Activated naive CD8-positive, alpha-beta T cell treated with anti-CD3 and anti-CD28 coated beads, Interleukin-2, amount 10 ng/mL, durations not matched to agents 7 days and 5 days (primary cell): ENCODE measurements at places on chromosomes 16 and 17. TPM values are rescaled to one million over a fixed set of nuclear protein-coding genes. Genes with fewer than 3 reads are reported as not detected.

CUEDC1 gene
- total RNA-seq: 1.2 TPM

CIITA gene
- total RNA-seq: 13.1 TPM

MYOCD gene
- total RNA-seq: not detected

ACSM5 gene
- not detected for total RNA-seq

GRCh38 chr17:56912105-56912999, 1.5 kb downstream of the TRIM25 start:
- H3K27me3 ChIP-seq: no peaks in the 10 kb centered on the region
- H3K27ac ChIP-seq: peak overlapping the region; percentile 96
- H3K36me3 ChIP-seq: peaks cover 42% of the 10 kb centered on the region
- no peak for DNase-seq
- peak overlapping the region; percentile 88 for H3K4me3 ChIP-seq
- peaks cover 47% of the 10 kb centered on the region for H3K4me1 ChIP-seq

GRCh38 chr17:66930933-66931332, 33.6 kb upstream of the CACNG4 start:
- no peaks in the 10 kb centered on the region for H3K4me1 ChIP-seq
- no peaks in the 10 kb centered on the region for H3K36me3 ChIP-seq
- no peak for DNase-seq
- peaks cover 35% of the 10 kb centered on the region for H3K27me3 ChIP-seq
- H3K4me3 ChIP-seq: no peak overlapping the region
- H3K27ac ChIP-seq: no peak overlapping the region

DNA sequence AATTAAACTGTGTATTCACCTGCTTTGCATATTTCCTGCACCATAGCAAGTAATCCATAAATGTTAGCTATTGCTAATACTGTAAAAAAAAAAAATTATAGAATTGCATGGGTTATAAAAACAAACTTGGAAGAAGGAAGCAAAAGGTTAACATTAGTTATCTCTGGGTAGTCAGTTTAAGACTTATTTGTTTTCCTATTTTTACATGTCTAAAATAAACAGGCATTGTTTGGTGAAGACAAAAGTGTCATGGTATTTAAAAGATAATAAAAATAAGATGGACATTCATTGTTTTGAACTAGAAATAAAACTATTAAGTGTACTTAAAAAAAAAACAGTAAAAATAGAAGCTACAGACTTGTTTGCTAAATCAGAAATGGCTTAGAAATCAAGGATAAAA, 313.8 kb downstream of the SOX9 start:
- no peaks in the 10 kb centered on the region for H3K4me1 ChIP-seq
- H3K27me3 ChIP-seq: no peaks in the 10 kb centered on the region
- H3K36me3 ChIP-seq: no peaks in the 10 kb centered on the region
- DNase-seq: no peak
- H3K27ac ChIP-seq: no peak overlapping the region

GRCh38 chr16:724188-725040, 1.8 kb downstream of the CCDC78 start:
- H3K4me1 ChIP-seq: peaks cover 3% of the 10 kb centered on the region
- no peak overlapping the region for H3K27ac ChIP-seq
- H3K36me3 ChIP-seq: no peaks in the 10 kb centered on the region
- DNase-seq: no peak

- H3K27me3 ChIP-seq: peaks cover 34% of the 10 kb centered on the region
- H3K4me3 ChIP-seq: no peak overlapping the region
- no peak for DNase-seq
Observed at GRCh38 chr17:9016941-9017552, 4.3 kb upstream of the NTN1 start.

DNA sequence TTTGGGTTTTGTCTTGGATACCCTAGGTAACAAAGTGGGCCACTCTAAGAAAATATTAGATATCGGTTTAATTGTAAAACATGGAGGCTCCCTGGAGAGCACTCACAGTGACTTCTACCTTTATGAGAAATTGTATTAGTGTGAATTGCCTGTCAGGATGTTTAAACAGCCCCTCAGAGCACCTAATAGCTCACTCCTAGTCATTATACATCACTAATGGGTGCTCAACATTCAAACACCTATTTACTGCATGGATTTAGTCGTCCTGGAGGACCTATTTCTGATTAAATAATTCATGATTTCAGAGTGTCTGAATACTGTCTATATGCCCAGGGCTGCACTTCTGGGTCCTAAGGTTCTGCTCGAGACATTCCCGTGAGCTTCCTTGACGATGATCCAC, 430.2 kb upstream of the EEF2KMT start:
- no peaks in the 10 kb centered on the region for H3K4me1 ChIP-seq
- DNase-seq: no peak
- H3K27ac ChIP-seq: no peak overlapping the region
- H3K4me3 ChIP-seq: no peak overlapping the region
- H3K36me3 ChIP-seq: no peaks in the 10 kb centered on the region

- peaks cover 9% of the 10 kb centered on the region for H3K36me3 ChIP-seq
- peaks cover 11% of the 10 kb centered on the region for H3K4me1 ChIP-seq
- H3K4me3 ChIP-seq: peak overlapping the region; percentile 94
Observed at GRCh38 chr16:20740007-20740883, 1.4 kb downstream of the THUMPD1 start.

- no peak overlapping the region for H3K4me3 ChIP-seq
- H3K27ac ChIP-seq: no peak overlapping the region
- no peaks in the 10 kb centered on the region for H3K36me3 ChIP-seq
- H3K4me1 ChIP-seq: no peaks in the 10 kb centered on the region
Observed at GRCh38 chr16:79562166-79562823, 38.2 kb downstream of the MAF start.

- H3K4me3 ChIP-seq: no peak overlapping the region
- peaks cover 7% of the 10 kb centered on the region for H3K27me3 ChIP-seq
- H3K36me3 ChIP-seq: peaks cover 3% of the 10 kb centered on the region
- H3K4me1 ChIP-seq: peaks cover 26% of the 10 kb centered on the region
Observed at GRCh38 chr17:75530837-75531720, 5.6 kb downstream of the LLGL2 start.
